Astrocyte of the hippocampus (primary cell): ENCODE measurements at places on chromosomes 13 and 19.

GRCh38 chr13:38872693-38873092 lies 117.9 kb downstream of the STOML3 start:
- peak; percentile 63 for DNase-seq

- peak; percentile 47 for DNase-seq
Measured at GRCh38 chr13:21010621-21011020, 50.8 kb downstream of the LATS2 start.

- DNase-seq, result no peak
Measured at GRCh38 chr13:55615081-55615480, 1525.6 kb upstream of the PRR20A start.

GRCh38 chr19:49921871-49922795 lies 6.9 kb upstream of the ATF5 start:
- DNase-seq, result peak; percentile 62

DNA sequence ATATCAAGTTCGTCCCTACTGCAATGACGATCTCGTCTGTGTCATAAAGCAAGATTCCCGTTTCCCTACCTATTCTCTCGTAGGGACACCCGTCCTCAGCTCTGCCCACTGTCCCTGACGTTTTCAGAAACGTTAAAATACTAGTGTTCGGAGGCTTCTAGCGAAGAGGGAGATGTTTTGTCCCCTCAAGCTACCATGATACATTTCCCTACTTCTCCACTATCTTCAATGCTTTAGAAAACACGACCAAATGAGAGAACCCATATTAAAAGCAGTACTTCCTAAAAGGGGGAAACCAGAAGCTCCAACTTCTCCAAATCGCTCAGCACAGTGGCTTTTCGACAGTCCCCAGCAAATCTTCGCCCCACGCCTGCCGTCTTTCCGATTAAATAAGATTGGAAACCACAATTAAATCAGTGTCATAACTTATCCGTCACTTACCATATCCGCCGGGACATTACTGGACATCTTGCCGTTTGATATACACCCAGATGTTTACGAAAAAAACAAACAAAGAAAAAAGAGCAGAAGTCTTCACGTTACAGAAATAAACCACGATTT lies 1.3 kb downstream of the UBL3 start:
- peak; percentile 49 for DNase-seq

DNA sequence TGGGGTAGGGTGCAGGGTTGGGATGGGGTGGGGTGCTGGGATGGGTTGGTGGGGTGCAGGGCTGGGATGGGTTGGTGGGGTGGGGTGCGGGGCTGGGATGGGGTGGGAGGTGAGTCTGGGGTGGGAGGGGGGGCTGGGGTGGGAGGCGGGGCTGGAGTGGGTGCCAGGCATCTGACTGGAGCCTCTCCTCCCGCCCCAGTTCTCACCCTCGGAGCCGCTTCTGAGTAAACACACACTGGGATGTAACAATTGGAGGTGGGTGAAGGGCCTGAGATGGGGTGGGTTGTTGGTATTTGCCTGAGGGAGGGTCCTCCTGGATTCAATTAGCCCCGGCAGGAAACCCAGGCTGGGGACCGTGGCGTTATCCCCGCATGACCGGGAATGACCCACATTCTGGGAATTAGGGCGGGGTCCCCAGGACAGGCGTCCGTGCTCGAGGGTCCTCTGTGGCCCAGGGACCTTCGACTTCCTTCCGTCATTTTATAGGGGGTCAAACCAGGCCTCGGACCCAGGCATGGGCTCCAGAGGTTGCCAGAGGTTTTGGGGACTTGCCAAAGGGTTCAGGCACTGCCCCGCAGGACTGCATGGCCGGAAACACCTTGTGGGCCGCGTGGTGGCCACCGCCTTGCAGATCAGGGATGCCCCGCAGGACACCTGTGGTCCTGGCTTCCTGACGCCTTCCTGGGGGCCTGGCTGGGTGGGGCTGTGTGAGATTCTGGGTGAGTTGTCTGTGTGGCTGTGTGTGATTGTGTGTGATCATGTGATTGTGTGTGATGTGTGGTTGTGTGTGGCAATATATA lies 1.4 kb downstream of the TMPRSS9 start:
- DNase-seq, result no peak

GRCh38 chr19:18377026-18377425 lies 8.9 kb upstream of the GDF15 start:
- DNase-seq, result no peak

GRCh38 chr19:34725400-34725799 lies 8.6 kb upstream of the ZNF181 start:
- no peak for DNase-seq

DNA sequence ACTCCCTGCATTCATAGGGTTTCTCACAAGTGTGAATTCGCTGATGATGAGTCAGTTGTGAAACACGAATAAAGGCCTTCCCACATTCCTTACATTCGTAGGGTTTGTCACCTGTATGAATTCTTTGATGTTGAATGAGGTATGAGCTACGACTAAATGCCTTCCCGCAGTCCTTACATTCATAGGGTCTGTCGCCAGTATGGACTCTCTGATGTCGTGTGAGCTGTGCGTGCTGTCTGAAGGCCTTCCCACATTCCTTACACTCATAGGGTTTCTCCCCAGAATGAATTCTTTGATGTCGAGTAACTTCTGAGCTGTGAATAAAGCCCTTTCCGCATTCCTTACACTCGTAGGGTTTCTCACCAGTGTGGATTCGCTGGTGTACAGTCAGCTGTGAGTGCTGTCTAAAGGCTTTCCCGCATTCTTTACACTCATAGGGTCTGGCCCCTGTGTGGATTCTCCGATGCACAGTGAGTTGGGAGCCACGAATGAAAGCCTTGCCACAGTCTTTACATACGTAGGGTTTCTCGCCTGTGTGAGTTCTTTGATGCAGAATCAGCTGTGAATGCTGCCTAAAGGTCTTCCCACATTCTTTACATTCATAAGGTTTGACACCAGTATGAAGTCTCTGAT lies 30.5 kb upstream of the COX7A1 start:
- peak; percentile 92 for DNase-seq

GRCh38 chr13:71879129-71879535 lies 12.1 kb upstream of the DACH1 start:
- peak; percentile 53 for DNase-seq

- no peak for DNase-seq
Measured at GRCh38 chr13:51091839-51092238, 19.2 kb downstream of the C13orf42 start.

GRCh38 chr19:18895824-18896341 lies at the start of gene CERS1:
CERS1 (minus strand) TSS chr19:18896158; CDS start chr19:18896072, 86 bp downstream.
- peak; percentile 72 for DNase-seq

DNA sequence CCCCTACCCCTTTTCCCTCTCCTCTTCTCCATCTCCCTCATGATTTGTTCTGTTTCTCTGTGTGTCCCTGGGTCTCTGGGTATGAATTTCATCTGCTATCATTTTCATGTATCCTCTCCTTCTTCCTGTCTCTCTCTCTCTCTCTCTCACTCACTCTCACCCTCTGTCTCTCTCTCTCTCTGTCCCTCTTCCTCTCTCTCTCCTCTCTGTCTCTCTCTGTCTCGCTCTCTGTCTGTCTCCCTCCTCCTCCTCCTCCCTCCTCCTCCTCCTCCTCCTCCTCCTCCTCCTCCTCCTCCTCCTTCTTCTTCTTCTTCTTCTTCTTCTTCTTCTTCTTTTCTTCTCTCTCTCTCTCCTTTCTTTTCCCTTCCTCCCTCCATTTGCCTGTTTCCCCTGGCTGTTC lies 3.3 kb upstream of the CACNG7 start:
- no peak for DNase-seq

- DNase-seq, result no peak
Measured at GRCh38 chr13:77373502-77373901, 46.6 kb upstream of the MYCBP2 start.

DNA sequence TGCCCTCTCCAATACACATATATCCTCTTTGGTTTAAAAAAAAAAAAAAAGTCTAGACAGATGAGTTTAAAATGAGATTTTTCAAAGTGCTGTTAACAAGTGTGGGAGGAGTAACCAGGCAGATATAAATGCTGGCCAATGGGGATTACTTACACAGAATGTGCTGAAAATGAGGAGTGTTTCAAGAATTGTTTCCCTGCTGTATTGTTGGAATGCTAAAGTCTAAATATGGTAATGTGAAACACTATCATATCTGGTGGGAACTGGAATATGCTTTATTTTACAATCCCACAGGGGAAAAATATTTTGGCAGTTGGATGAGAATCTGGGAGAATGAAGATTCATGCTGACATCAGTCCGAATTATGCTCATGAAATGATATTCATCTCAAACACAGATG lies 250.7 kb downstream of the DCT start:
- no peak for DNase-seq

- no peak for DNase-seq
Measured at GRCh38 chr13:38899571-38899970, 91.1 kb downstream of the STOML3 start.

DNA sequence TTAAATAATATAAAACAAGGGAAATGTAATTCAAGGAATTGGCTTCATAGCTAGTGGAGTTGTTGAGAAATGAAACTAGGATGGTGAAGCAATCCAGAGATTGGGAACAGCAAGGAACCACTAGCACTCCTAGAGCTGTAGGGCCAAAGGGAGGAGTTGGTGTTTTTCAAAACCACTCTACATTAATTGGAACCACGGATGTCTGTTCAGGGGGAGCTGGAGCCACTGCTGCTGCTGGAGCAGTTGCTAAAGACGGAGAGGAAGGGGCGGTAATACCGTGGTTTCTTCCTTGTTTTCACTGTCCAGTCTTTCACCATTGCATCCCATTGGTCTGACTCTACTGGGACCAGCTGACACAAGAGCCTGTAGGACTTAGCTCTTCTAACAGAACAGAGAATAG lies 8.5 kb downstream of the DNAJC15 start:
- no peak for DNase-seq

DNA sequence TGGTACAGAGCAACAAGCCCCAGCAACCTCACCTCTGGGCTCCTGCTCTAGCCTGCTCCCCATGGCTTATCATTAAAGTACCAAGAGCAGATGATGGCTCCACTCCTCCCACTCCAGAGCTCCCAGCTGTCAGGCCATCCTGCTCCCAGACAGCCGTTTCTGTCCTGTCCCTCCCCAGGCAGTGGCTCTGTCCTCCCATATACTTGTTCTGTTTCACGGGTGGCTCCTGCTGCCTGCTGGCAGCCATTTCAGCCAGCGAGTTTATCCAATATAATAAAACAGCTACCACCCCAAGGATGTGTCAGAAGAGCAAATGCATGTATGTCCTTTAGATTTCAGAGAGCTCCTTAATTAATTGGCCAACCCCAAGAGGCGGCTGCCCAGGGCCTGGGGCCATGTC lies 79.4 kb upstream of the VSTM2B start:
- DNase-seq, result no peak

- DNase-seq, result no peak
Measured at GRCh38 chr13:48492470-48493065, 40.3 kb downstream of the RCBTB2 start.

- no peak for DNase-seq
Measured at GRCh38 chr19:34961775-34962686, 2.0 kb downstream of the ZNF792 start.

DNA sequence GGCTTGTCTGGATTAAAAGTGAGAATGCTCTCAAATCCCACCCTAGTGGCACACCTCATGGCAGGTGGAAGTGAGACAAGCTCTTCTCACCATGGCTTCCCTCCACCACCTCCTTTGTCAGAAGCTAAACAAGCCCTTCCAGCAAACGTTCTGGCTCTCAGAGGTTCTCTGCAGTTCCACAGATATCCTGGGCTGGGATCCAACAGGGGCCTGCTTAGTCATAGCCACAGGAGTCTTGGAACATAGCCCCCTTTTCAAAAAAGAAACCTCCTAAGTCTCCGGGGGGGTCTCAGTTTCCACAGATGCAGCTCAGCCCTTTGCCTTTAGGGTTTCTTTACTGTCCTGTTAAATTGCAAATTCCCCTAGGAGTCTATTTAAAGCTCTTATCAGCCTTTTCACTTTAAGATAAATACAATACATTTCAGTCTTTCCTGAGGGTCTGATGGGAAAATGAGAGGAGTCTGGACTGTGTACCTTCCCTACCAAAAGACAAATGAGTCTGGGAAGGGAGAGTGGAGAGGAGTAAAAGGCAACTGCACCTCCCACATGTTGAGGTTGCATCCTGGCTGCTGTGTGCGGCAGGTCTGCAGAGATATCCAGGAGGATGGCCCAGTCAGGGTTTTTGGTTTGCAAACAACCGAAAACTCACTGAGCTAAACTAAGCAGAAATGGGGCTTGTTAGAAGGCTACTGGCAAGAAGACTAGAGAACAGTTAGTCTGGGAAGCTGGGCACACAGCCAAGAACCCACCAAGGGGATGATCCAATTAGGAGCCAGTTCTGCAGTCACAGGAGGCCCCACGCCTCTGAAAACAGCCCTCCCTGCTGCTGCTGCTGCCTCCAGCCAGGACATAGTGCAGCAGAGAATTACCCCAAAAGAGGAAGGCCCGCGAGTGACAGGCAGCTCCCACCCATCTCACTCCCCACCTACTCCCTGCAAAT lies 41.4 kb upstream of the SERP2 start:
- DNase-seq, result peak; percentile 95

DNA sequence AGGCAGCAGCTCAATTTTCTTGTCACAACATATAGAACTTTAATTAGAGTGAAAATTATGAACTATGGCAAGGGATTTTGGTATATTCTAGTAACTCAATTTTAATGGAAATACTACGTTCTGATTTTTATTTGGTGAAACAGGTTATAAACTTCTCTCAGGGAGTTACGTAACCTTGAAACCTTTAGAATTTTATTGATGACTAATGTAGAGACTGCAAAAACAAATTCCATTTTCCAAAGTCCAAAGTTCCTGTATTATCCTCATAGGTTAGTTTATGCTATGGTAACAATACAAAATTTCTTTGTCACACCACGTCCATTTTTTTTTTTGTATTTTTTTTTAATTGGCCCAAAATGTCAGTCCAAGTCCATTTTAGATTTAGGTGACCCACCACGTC lies 185.7 kb downstream of the KLF5 start:
- DNase-seq, result no peak

DNA sequence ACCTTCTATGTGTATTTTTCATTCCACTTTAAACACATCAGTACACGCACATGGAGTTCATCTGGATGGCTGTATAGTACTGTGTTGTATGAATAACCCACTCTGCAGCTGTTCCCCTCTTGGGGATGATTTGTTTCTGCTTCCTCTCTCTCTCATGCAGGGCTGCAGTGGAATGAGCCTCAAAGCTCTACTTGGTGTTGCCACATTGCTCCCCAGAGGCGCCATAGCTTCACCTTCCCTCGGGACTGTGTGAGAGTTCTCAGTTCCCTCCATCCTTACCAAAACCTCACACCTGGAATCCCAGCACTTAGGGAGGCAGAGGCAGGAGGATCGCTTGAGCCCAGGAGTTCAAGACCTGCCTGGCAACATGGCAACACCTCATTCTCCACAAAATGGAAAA lies 28.4 kb upstream of the GPR183 start:
- no peak for DNase-seq
